CD8-positive, alpha-beta memory T cell (primary cell): ENCODE measurements at places on chromosomes 12 and 14. TPM values are rescaled to one million over a fixed set of nuclear protein-coding genes. Genes with fewer than 3 reads are reported as not detected.

DNA sequence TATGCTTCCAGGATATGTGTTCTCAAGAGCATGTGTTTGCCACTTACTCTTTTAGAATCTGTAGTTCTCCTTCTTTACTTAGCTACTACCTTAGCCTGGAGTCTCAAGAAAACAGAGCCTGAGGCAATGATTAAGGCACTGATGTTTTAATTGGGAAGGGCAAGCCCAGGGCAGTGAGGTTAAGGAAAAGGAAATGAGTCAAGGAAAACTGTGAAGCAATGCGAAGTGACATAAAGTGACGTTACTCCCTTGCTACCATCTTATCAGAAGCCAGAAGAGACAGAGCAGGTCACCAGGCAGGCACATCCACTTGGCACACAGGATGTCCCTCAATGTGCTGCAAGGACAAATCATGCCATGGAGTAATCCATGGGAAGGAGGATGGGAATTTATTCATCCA is 11.3 kb upstream of the EML5 start:
- H3K4me3 ChIP-seq, result no peak overlapping the region
- H3K27me3 ChIP-seq, result no peaks in the 10 kb centered on the region
- H3K4me1 ChIP-seq, result no peaks in the 10 kb centered on the region
- no peak overlapping the region for H3K27ac ChIP-seq
- no peaks in the 10 kb centered on the region for H3K36me3 ChIP-seq
- no peak for DNase-seq

GRCh38 chr14:23068789-23069412 is 11.6 kb upstream of the CDH24 start:
- H3K4me1 ChIP-seq, result peaks cover 28% of the 10 kb centered on the region
- peak; percentile 79 for DNase-seq
- H3K4me3 ChIP-seq, result no peak overlapping the region
- no peaks in the 10 kb centered on the region for H3K27me3 ChIP-seq
- H3K36me3 ChIP-seq, result peaks cover 36% of the 10 kb centered on the region

DNA sequence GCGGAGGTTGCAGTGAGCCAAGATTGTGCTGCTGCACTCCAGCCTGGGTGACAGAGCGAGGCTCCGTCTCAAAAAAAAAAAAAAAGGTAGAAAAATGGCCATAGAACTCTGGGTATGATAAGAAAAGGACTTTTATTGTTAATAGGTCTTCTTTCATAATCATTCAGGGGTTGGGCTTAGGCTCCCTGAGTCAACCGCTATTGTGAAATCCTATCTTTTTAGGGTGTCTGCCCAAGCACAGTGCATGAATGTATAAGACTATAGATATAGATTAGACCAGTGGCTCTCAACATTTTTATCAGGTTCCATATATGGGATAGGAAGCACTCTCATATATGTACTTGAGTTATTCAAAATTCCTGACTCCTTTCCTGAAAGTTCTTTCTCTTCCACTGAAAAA is 48.7 kb upstream of the USP15 start:
- no peaks in the 10 kb centered on the region for H3K36me3 ChIP-seq
- H3K4me1 ChIP-seq, result peaks cover 11% of the 10 kb centered on the region
- no peak for DNase-seq
- H3K27me3 ChIP-seq, result no peaks in the 10 kb centered on the region

DNA sequence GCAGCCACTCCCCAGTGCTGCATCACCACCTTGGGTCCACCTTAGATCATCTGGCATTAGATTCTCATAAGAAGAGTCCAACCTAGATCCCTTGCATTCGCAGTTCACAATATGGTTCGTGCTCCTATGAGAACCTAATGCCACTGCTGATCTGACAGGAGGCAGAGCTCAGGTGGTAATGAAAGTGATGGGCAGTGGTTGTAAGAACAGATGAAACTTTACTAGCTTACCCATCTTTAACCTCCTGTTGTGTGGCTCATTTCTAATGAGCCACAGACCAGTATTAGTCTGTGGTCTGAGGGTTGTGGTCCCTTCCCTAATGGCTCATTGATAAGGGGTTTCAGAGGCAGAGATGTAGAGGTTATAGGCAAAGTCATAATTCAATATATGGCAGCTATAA is 615.9 kb upstream of the MIS18BP1 start:
- H3K27me3 ChIP-seq, result no peaks in the 10 kb centered on the region
- H3K27ac ChIP-seq, result no peak overlapping the region
- H3K36me3 ChIP-seq, result no peaks in the 10 kb centered on the region
- no peak overlapping the region for H3K4me3 ChIP-seq
- H3K4me1 ChIP-seq, result no peaks in the 10 kb centered on the region
- DNase-seq, result no peak

- peaks cover 5% of the 10 kb centered on the region for H3K4me1 ChIP-seq
- H3K36me3 ChIP-seq, result peaks cover 46% of the 10 kb centered on the region
- H3K4me3 ChIP-seq, result no peak overlapping the region
- DNase-seq, result no peak
These were observed 25.9 kb downstream of the PPP4R3A start for GRCh38 chr14:91484186-91484585.

FERMT2 gene
- total RNA-seq, result 0.93 TPM

- H3K27ac ChIP-seq, result no peak overlapping the region
- peaks cover 7% of the 10 kb centered on the region for H3K36me3 ChIP-seq
- no peak for DNase-seq
- no peaks in the 10 kb centered on the region for H3K4me1 ChIP-seq
These were observed 48.3 kb downstream of the ZFYVE21 start for GRCh38 chr14:103763730-103764488.

DNA sequence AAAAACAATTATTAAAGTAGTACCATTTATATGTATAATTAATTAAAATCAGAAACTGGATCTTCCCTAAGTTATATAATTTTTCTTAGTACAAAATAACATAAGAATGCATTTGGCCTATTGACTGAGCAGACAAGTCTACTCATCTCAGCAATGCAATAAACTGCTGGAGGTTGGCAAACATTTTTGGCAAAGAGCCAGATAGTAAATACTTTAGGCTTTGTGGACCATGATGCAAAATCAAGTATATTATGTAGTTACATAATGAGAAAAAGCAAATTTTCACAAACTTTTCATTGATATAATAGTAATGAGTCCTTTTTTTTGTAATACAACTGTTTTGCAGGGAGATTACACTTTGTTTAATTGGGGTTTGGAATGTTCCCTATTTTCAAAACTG is 30.9 kb downstream of the ERGIC2 start:
- H3K27ac ChIP-seq, result no peak overlapping the region
- H3K27me3 ChIP-seq, result no peaks in the 10 kb centered on the region

GRCh38 chr14:62179367-62180018 is 417.3 kb downstream of the SNAPC1 start:
- H3K4me1 ChIP-seq, result no peaks in the 10 kb centered on the region
- peak; percentile 0 for DNase-seq
- H3K4me3 ChIP-seq, result no peak overlapping the region
- no peaks in the 10 kb centered on the region for H3K27me3 ChIP-seq

GRCh38 chr14:33370426-33370825 is 431.7 kb downstream of the NPAS3 start:
- no peak overlapping the region for H3K4me3 ChIP-seq
- DNase-seq, result no peak
- H3K27ac ChIP-seq, result no peak overlapping the region
- no peaks in the 10 kb centered on the region for H3K27me3 ChIP-seq

CD163 gene
- 5.6 TPM for total RNA-seq

DNA sequence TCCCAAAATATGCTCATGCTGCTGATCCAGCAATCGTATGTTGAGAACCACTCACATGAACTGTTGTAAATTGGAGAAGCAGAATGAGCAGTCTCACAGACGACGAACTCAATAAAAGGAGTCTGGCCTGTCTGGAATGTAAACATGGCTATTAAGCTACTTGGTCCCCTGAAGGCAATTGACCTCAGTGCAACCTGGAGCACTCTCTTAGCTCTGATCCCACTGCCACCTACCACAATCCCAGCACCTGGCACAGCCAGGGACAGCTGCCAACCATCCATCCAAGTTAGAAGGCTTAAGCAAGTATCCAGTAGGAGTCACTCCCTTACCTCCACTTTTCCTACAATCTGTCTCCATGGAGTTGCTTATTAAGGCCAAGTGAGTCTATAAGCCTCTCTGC is 406.9 kb upstream of the CLEC14A start:
- no peaks in the 10 kb centered on the region for H3K36me3 ChIP-seq
- no peaks in the 10 kb centered on the region for H3K27me3 ChIP-seq

CDKN3 gene
- 33.8 TPM for total RNA-seq

GRIN2B gene
- total RNA-seq, result not detected

DNA sequence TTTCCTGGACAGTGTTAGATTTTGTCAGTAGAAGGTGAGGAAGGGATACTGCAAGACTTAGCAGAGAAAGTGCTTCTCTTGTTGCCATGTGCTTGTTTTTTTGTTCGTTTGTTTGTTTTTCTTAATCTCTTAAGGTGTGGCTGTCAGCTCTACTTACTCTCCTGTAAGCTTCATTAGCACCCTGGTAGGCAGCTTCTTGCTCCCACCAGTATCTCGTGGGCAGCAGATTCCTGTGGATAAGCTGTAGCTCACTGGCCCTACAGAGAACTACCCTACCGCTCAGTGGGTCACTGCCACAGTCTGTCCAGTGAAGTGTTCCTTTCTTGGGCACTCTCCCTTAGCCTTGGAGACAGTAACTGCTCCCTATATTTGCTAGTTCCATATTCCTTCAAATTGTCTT is 30.1 kb downstream of the VRK1 start:
- H3K4me1 ChIP-seq, result no peaks in the 10 kb centered on the region
- no peaks in the 10 kb centered on the region for H3K36me3 ChIP-seq
- H3K27ac ChIP-seq, result no peak overlapping the region
- H3K27me3 ChIP-seq, result no peaks in the 10 kb centered on the region
- DNase-seq, result no peak
